Activated CD8-positive, alpha-beta memory T cell treated with anti-CD3 and anti-CD28 coated beads, Interleukin-2, amount 50 U/mL, for 48 hours (primary cell): ENCODE measurements at places on chromosomes 4 and X.

DNA sequence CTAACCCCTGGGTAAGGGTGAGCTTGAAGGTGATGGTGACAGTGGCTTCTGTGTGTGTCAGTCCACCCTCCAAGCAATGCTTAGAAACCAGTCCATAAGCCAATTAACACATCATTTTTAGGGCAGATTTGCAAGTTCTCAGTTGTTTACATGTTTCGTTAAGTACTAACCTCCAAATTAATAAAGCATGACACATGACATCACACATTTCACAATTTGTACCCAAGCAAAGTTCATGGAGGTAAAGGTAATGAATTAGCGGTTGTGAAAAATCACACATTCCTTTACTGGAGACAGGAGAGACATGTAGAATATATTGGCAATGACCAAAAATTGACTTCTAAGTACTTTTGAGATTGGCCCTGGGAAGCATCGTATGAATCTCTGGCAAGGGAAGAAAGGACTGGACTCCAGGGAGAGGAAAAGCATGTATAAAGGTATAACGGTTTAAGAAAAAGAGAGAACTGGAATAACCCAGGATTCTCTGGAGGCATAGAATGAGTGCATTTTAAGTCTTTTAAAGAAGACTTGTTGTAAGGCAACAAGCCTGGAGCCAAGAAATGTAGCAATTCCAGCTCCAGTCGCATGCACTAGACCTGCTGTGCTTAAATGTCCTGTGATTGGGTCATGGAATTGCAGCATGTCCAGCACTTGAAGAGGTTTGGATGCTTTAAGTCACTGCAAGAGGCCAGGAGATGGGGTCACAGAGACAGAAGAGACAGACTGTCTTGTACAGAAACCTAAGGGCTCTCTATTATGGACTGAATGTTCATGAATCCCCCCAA lies 34.1 kb downstream of the TRIM2 start:
- DNase-seq, result no peak

GRCh38 chr4:173834151-173834550 lies 304.1 kb upstream of the HAND2 start:
- no peak for DNase-seq

- DNase-seq, result no peak
Observed at GRCh38 chrX:134752558-134752957, 94.3 kb upstream of the PLAC1 start.

DNA sequence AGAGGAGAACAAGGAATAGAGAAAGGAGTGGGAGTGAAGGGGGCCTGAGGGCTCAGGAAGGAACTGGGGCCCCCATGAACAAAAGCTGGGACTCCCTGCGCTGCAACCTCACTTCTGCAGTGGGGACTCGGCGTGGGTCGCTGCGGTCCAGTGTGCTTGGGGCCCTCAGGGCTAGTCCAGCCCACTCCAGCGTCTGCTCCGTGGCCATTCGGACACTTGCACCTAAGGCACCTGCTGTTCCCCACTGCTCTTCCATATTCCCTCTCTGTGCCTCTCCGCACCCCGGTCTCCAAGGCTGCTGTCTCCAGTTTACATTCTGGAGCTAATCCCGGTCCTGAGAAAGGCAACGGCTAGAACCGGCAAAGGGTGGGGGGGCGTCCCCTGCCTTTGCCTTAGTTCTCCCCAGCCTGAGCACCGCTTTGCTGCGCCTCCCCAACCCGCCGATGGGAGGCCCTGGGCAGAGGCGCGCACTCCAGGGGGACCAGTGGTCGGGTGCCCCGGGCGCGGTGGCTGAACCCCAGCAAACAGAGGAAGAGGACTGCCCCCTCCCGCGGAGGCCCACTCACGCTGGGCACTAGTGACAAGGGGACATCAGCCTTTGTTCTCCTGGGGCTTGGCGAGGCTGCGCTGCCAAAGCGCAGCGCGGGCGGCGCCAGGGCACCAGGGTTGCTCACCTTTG lies 327.7 kb upstream of the F9 start:
- no peak for DNase-seq

DNA sequence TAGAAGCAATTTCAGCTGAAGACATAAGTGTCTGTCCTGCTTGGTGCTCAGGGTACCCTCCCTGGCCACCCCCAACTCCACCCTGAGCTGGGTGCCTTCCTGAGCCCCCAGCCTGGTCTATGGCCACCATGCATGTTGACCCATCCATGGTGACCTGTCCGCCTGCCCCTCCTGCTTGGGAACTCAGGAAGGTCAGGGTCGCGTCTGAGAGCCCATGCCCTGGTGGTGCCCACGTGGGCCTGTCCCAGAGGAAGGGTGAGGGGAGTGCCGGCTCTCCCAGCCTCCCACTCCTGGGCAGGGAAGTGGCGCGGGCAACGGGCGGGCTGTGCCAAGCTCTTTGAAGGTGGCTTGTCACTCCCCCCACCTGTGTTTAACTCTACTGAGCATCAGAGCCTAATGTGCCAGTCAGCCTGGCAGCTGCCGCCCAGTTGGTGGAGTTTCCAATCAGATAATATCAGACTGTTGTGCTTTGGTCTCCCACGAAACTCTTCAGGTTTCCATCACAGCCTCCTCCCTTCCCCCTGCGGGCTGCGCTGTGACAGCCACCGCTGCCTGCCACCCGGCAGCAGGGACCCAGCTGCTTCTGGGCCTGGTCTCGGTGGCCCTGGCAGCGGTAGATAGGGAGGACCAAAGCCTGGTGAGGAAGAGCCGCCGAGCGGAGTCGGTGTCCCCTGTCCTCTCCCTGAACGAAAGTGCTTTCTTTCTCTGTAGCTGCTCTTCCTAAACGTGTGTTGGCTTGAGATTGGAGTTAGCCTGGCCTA lies 4.8 kb downstream of the SH3BP2 start:
- DNase-seq, result peak; percentile 72

GRCh38 chr4:78166622-78167021 lies 109.5 kb downstream of the FRAS1 start:
- DNase-seq, result no peak

GRCh38 chr4:79949178-79949577 lies 123.9 kb downstream of the ANTXR2 start:
- no peak for DNase-seq

- no peak for DNase-seq
Observed at GRCh38 chr4:186878203-186878776, 154.6 kb upstream of the FAT1 start.

DNA sequence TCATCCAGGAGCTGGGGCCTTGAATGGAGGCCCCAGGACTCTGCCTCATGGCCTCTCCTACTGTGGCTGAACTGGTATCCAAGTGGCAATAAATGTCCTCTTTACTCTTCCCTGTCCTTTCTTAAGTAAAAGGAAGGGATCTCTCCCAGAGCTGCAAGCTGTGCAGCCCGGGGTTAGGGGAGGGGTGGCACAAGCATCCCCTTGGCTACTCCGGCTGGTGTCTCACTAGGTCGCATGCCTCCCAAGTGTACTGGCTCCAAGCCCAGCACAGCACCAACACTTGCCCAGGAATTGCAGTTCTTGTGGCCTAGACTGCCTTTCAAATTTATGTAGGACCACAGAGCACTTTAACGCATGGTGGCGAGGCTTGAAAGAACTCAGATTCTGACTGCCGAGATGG lies 44.7 kb upstream of the MED14 start:
- DNase-seq, result no peak

DNA sequence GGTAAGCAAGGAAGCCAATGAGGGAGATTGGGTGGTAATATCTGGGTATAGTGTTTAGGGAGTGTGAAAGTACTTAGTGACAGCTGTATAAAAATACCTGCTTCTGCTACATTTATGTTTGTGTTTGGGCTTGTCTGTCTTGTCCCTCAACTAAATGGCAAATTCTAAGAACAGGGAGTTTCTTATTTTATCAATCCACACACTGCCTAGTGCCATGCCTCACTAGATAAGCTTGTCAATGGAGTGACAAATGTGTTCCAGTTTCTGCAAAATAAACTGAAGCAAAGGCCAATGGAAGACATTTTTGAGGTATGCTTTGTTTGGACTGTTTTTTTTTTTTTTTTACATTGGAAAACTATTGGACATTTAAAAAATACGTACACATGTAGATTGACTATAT lies 418.0 kb downstream of the SH2D1A start:
- DNase-seq, result no peak

DNA sequence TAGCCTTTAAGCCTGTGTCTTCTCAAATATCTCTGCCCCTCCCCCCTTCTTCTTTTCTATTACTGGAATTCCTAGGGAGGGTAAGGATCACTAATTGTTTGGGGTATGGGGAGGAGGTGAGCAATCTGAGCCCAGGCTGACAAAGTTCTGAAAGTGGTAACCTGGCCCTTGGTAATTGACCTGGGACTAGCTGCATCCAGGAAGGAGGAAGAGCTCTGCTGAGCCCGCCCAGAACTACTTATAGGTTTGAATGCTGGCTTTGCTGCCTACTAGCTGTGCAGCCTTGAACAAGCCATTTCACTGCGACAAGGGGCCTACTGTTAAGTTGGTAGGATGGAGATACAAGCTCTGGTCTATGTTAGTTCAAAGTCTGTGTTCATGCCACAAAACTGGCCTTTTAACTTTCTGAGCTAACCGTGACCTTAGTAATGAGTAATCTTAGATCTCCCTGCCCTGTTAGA lies 37.8 kb downstream of the DGKK start:
- no peak for DNase-seq

- DNase-seq, result no peak
Observed at GRCh38 chr4:155854582-155855226, 11.4 kb downstream of the ASIC5 start.

- no peak for DNase-seq
Observed at GRCh38 chr4:109154424-109154823, 148.0 kb downstream of the COL25A1 start.

- DNase-seq, result no peak
Observed at GRCh38 chrX:119455264-119455663, 13.0 kb upstream of the SLC25A5 start.

- no peak for DNase-seq
Observed at GRCh38 chr4:76209881-76210280, 3.7 kb downstream of the SCARB2 start.

- no peak for DNase-seq
Observed at GRCh38 chr4:113435893-113436292, 325.6 kb downstream of the CAMK2D start.

- DNase-seq, result no peak
Observed at GRCh38 chr4:110660755-110661154, 37.9 kb upstream of the PITX2 start.

DNA sequence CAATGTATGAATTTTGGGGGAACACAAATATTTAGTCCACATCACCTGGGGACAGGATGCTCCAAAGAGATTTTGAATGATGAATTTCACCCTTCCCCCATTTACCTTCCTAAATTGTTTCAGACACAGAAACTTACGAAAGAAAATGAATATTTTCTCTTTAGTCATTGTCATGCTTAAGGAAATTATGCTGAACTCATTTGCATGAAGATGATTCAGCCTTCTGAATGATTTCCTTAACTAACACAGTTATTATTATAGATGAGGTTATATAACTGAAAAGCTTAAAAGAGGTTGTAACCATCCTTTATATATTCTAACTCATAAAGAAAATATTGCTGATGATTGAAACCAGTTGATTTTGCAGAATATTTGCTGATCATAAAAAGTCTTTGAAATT lies 61.1 kb downstream of the KCNIP4 start:
- no peak for DNase-seq

DNA sequence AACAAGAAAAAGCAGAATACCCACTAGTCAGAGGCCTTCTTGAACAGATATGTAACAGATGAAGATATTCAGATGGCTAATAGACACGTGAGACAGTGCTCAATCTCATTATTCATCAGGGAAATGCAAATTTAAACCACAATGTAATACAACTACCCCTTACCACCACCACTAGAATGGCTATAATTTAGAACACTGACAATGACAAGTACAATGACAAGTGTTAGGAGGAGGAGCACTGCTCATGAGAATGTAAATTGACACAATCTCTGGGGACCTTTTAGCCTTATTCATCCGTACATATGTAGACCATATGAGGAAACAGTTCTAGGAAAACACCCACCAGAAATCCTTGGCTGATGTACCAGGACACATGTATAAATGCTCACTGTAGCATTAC lies 13.1 kb downstream of the ZNF81 start:
- no peak for DNase-seq

- no peak for DNase-seq
Observed at GRCh38 chr4:173014113-173014558, 154.5 kb upstream of the GALNT7 start.

DNA sequence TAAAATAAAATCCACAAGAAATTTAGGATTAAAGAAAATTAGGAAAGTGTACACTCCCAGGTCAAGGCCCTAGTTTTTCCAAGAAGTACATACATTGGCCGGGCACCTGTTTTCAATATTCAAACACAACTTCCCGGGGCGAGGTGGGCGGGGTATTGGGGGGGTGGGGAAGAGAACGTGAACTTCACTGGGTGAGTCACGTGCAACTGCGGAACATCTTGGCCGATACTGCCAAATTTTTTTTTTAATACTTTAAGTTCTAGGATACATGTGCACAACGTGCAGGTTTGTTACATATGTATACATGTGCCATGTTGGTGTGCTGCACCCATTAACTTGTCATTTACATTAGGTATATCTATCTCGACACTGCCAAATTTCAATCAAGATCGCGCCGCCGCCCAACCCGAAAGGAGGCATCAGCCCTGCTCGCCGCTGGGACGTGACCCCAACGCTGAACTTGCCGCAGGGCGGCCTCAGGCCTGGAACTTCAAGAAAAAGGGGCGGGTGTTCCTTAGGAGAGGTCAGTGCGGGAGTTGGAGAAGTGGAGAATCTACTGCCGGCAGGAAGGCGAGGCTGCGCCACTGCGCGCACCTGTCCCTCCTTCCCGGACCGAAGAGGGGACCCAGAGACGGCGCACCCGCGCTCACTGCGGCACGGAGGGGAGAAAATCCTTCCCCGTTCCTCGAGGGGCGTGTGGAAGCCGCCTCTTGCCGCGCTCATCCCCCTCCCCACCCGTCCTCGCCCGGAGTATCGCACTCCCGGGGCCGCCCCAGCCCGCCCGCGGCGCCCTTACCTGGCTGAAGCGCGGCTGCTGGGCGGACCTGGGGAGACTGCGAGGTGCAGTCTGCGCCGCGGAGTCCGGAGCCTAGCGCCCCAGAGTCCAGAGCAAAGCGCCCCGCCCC lies at the start of gene TEC:
Gene TEC (minus strand): TSS at position 883 of the 905 bp plus-strand sequence. CDS start 41,224 bp downstream, outside the sequence.
- DNase-seq, result peak; percentile 79

DNA sequence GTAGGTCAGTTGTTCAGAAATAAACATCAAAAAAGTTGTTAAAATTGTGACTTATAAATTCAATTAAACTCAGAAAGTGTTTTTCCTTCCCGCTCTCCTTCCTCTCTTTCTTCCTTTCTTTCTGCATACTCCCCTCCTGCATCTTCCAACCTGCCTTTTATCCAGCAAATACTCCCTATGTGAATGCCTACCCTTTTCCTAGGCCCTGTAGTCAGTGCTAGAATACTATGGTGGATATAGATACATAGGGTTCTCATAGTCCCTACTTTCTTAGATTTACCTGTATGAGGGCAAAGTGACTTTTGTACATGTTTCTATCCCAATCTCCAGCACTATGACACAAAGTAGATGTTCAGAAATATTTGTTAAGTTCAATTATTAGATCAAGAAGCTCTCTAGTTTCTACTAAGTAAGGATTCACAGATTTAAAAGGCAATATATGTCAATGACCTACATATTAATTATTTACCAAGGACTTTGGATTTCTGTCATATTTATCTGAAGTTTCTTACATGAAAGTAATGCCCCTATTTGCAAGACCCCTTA lies 732 bp downstream of the SULT1E1 start:
- DNase-seq, result no peak

GRCh38 chr4:96293806-96294205 lies 453.9 kb downstream of the PDHA2 start:
- no peak for DNase-seq

GRCh38 chrX:53122013-53122412 lies 28.1 kb downstream of the KANTR start:
- no peak for DNase-seq
